ENCODE measurements at places on chromosomes 1 and 21.

DNA sequence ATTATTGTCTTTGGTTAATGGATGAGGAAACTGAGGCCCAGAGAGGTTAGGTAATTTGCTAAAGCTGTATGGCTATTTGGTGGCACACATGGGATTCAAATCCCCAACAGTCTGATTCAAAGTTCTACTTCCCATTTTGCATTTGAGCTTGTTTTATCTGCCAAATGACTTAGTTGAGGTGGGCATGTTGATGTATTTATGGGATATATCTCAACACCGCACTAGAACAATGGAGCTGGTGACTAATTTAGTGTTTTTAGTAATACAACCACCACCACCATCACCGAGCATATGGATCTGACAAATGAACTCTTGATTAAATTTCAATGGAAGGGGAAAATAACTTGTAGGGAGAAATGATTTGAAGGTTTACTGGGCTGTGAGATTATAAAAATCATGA lies 26.8 kb downstream of the THEM4 start:
- no peak for DNase-seq

DNA sequence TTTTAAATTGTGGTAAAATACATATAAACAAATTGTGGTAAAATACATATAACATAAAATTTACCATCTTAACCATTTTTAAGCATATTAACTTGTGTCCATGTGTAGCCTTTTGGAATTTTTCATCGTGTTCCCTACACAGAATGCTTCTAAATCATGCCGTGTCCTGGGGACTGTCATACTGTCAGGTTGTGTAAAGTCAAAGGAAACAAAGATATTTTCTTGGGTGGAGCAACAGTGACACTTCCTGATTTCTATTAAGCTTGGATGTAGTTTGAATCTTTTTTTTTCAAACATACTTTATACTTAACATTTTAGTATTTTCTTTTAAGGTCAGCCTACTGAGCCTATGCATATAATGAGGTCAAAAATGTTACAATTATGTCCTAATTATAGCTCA lies 32.3 kb downstream of the DOP1B start:
- DNase-seq = no peak

DNA sequence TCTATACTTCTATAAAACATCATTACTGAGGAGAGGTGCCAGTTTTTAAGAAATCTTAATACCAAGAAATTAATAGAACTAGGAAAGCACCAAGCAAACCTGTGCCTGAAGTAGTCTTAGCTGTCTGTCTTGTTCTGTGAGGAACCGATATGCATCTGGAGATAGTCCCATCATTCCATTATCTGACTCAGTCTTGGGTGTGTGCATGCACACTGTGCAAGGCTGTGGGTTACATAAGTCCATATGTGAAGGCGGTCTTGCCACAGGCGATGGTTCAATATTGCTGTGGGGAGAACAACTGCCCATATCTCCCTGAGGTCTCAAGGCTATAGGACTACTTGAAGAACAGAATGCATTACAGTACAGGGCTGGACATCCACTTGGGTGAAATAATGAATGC lies 33.8 kb downstream of the STIL start:
- no peak for DNase-seq

GRCh38 chr1:46303872-46304326 lies 401 bp downstream of the UQCRH start:
- no peak for DNase-seq

GRCh38 chr1:67137307-67137753 lies 2.6 kb upstream of the C1orf141 start:
- DNase-seq = no peak

DNA sequence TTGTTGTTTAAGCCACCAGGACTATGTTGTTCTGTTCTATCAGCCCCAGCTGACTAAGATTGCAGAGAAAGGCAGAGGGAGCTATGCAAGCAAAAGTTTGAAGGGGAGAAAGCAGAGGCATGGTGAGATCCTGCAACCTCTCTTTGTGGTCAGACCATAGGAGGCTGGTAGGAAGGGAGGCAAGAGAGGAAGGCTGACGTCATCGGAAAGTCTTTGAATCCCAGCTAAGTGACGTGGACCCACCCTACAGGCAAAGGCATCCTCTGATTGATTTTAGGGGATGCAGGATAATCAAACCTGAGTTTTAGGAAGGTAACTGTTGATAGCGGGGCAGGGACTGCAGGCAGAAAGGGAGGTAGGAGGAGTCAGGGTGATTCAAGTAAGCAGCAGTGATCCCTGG lies 23.3 kb upstream of the TNNI1 start:
- DNase-seq = no peak

GRCh38 chr1:65260851-65261473 lies 48.4 kb upstream of the DNAJC6 start:
- no peak for DNase-seq

GRCh38 chr1:112905395-112906149 lies 50.4 kb downstream of the SLC16A1 start:
- DNase-seq = no peak

DNA sequence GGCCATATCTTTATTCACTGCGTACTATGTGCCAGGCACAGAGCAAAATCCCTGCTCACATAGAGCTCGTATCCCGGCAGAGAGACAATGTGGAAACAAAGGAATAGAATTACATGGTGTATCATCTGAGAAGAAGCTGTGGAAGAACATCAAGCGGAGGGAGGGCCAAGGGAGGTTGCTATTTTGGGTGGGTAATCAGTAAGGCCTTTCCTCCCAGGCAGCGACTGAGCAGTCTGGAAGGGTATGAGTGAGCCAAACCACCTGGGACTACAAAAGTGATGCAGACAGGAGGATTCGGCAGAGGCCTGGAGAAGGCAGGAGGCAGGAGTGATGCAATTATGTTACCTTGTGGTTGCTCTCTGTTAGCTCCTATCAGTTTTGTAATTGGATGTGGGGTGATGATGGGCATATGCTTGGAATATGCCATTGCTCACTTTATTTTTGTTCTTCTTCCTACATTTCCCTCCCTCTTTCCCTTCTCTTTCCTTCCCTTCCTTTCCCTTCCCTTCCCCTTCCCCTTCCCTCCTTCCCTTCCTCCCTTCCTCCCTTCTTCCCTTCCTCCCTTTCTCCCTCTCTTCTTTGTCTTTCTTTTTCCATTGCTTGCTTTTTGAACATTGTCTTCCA lies 172.9 kb downstream of the DISC1 start:
- DNase-seq = no peak

DNA sequence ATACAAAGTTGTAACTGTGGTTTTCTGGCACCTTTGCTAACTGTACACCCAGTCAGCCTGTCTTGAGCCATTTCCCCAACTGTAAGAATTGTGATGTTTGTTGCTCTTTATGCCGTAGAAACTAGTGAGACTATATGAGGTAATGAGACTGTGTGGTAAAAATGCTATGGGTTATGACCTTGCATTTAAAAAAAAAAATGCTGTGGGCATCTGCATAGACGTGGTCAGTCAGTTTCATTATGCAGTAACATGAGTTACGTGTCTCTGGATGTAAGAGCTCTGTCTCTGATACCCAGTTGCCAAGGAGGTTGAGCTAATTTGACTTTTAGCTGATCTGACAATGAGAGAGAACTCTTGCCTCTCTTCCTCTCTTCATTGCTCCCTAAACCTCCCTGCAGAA lies 80.6 kb upstream of the LAMC2 start:
- no peak for DNase-seq

DNA sequence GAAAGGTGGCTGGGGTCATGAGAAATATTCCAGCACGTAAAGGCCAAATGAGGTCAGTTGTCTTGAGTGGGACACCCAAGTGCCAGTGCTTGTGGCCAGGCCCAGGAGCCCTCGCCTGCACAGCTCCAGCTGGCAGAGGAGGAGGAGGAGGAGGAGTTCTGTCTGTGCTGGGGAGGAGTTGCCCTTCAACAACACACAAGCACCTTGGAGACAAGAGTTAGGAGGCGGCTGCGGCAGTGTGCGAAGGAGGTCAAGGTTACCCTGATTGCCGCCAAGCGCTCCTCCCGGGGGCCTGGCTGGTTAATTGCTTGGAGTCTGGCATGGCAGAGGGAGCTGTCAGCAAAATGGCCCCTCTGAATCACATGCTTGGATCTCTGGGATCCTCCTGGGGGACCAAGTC lies 45.1 kb downstream of the GRIK3 start:
- no peak for DNase-seq

- no peak for DNase-seq
Observed at GRCh38 chr21:35783721-35784120, 276.6 kb downstream of the SETD4 start.

- DNase-seq = peak; percentile 80
Observed at GRCh38 chr1:54791880-54792522, 9.1 kb downstream of the TTC22 start.

DNA sequence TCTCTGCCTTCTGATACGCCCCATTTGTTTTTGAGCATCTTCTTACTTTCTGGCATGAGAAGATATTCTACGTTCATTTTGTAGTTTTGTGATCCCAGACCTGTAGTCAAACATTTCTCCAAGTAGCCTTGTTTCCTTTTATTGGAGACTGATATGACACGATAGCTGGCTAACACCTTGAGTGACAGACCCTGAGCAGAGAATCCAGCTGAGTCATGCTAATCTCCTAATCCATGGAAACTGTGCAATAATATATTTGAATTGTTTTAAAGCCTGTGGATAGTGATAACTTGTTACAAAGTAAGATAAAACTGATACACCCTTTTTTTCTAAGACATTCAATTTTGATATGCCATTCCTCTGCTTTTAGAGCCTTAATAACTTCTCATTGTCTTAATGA lies 1.2 kb upstream of the IFI44L start:
- no peak for DNase-seq

- DNase-seq = no peak
Observed at GRCh38 chr1:119621705-119622104, 26.4 kb downstream of the ZNF697 start.

GRCh38 chr1:175015243-175015642 lies 8.0 kb downstream of the MRPS14 start:
- no peak for DNase-seq

GRCh38 chr1:59453297-59453968 lies 156.5 kb downstream of the FGGY start:
- no peak for DNase-seq

DNA sequence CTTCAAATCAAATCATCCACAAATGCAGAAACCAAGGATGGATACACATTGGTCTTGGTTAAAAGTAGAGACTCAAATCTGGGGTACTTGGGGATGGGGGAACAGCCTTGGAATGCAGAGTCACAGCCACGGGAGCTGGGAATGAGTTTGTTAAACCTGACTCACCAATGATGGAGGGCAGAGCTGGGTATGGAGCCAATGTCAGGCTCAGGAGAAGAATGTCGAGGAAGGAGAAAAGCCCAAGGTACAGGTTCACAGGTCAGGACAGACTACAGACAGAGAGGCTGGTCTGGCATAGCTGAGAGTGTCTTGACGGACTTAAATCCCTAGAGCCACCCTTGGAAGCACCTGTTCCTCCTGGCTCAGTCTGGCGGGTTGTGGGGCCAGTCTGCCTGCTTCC lies 237.6 kb downstream of the NTNG1 start:
- no peak for DNase-seq

- DNase-seq = no peak
Observed at GRCh38 chr21:32044205-32045180, 171.7 kb downstream of the HUNK start.

DNA sequence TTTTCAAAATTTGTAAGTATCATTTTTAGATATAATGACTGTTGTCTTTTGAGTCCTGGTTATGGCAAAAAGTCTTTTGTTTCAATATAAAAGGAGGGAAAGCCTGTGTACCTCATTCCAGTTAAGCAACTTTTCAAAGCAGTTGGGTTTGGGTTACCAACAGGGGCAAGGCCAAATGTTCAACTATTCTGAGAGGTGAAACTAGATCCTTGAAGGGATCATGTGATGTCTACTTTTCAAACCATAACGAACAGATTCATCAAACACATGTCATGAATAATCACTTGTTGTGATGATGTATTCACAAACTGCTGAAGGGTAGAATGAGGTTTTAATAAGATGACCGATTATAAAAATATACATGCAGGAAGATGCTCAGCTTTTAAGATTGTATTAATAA lies 171.3 kb downstream of the HHAT start:
- no peak for DNase-seq

GRCh38 chr1:204344665-204345355 lies 14.9 kb downstream of the PLEKHA6 start:
- DNase-seq = no peak

DNA sequence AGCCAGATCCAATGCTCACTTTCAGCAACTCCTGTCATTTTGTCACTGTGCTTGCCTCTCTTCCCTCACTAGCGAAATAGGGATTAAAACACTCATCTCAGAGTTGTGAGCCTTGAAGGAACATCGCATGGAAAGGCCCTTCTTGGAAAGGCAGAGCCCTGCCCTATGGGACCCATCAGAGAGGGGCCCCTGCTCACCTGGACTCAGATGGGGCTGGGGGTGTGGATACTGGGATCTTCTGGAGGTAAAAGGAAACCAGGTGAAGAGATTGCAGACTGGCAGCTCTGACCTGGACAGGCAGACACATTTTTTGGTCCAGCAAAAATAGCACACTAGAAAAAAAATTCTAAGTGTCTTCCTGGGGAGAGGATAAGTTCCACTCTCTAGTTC lies 54.2 kb upstream of the EPS8L3 start:
- peak; percentile 7 for DNase-seq

DNA sequence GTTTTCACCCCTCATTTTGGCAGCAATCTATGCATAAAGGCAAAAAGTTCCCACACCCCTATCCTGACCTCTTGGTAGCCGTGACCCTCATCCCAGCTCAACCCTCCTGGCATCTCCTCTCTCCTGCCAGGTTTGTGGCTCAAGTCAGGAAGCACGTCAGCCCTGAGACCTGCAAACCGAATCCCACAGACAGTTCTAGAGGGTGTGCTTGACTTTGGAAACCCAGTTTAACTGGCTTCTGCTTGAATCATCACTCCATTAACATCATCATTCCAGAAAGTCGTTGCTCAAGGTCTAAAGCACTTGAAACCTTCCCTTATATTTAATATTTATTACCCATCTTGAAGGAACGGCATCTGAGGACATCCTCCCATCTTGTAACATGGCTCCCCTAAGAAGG lies 133.4 kb upstream of the ERG start:
- no peak for DNase-seq

DNA sequence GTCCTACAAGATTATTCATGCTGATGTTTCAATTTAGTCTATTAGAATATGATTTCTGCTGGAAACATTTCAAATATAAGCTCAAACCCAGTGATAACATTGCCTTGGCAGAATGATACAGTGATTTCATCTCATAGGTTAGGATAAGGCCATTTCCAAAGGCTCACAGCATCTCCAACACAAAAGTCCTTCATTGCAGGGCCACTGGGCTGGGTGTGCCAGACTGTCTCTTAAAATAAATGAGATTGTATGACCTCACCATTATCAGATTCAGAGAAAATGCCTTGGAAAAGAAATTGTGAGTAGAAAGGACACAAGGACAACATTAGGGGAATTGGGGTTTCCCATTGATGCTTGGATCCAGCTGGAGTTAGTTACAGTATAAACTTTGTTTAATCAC lies 30.4 kb downstream of the NGF start:
- DNase-seq = no peak

Data from activated T-cell treated with anti-CD3 and anti-CD28 coated beads, Interleukin-2, amount 50 U/mL, for 48 hours (primary cell).